ENCODE measurements at places on chromosomes 16 and 17. TPM values are rescaled to one million over a fixed set of nuclear protein-coding genes. Genes with fewer than 3 reads are reported as not detected.

DNA sequence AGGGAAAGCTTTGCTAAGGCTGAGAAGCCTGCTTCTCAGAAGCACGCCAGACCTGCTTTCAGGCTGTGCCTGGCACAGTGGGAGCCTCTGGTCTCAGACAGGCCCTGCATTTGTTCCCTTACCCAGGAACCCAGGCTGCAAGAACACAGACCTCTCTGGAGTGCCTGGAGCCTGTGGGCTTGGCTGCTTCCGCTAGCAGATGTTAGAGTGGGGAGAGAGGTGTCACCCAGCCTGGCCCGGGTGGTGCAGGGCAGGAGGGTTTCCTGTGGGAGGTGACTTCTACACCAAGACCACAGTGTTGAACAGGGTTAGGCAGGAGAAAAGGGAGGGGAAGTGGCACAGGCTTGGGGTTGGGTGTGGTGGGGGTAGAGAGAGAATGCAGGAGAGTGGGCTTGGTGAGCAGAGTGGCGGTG, 35.8 kb upstream of the ADGRG1 start:
- no peaks in the 10 kb centered on the region for H3K36me3 ChIP-seq
- DNase-seq: peak; percentile 55
- H3K27me3 ChIP-seq: no peaks in the 10 kb centered on the region

- no peaks in the 10 kb centered on the region for H3K4me1 ChIP-seq
- DNase-seq: peak; percentile 27
- no peak overlapping the region for H3K27ac ChIP-seq
- H3K36me3 ChIP-seq: no peaks in the 10 kb centered on the region
- no peak overlapping the region for H3K4me3 ChIP-seq
- H3K27me3 ChIP-seq: no peaks in the 10 kb centered on the region
Observed at GRCh38 chr16:57689762-57690558, 4.6 kb upstream of the DRC7 start.

DNA sequence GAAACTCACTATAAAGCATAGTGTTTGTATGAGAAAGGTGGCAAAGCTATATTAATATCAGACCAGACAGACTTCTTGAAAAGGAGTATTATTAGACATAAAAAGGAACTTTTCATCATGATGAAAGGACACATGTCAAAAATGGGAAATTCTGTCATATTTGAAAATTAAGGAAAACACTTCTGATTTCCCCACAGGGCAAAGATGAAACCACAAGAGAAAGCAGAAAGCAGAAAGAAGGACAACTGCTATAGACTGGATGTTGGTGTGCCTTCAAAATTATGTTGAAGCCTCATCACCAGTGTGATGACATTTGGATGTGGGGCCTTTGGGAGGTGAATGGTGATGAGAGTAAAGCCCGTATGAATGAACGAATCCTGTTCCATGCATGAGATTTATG, 193.0 kb downstream of the STX8 start:
- H3K27ac ChIP-seq: no peak overlapping the region

DNA sequence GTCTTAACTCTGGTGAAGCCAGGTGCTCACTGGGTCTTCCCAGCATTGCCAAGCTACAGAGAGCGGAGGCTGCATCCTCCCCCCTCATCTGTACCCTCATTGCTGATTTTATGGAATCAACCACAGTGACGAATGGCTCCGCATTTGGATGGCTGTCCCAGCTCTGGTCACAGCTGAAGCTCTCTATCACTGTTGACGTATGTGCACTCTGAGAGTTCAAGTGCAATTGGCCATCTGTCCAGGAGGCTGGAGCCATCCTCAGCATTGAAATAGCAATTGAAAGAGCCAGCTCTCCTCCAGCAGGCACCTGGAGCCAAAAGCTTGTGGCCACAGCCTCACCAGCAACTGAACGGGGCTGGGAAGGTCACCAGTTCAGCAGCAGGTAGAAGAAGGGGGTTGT, 494.1 kb downstream of the TMEM114 start:
- no peaks in the 10 kb centered on the region for H3K27me3 ChIP-seq
- DNase-seq: no peak
- H3K36me3 ChIP-seq: no peaks in the 10 kb centered on the region
- no peaks in the 10 kb centered on the region for H3K4me1 ChIP-seq

DNA sequence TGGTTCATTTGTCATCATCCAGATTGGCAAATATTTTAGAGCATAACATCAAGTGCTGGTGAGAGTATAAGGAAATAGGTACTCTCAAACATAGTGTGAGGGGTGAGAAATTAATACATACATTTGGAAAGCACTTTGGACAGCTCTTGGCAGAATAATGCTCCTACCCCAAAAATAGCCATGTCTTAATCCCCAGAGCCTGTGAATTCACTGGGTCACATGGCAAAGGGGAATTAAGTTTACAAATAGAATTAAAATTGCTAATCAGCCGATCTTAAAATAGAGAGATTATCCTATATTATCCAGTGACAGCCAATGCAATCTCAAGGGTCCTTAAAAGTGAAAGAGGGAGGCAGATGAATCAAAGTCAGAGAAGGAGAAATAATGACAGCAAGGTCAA, 38.8 kb upstream of the ANKFN1 start:
- no peak for DNase-seq
- H3K27me3 ChIP-seq: no peaks in the 10 kb centered on the region
- no peak overlapping the region for H3K4me3 ChIP-seq

GRCh38 chr17:42674755-42675347, 1.9 kb downstream of the PLEKHH3 start:
- H3K27me3 ChIP-seq: no peaks in the 10 kb centered on the region
- DNase-seq: no peak
- H3K27ac ChIP-seq: no peak overlapping the region
- peaks cover 3% of the 10 kb centered on the region for H3K36me3 ChIP-seq
- H3K4me3 ChIP-seq: peak overlapping the region; percentile 60

DNA sequence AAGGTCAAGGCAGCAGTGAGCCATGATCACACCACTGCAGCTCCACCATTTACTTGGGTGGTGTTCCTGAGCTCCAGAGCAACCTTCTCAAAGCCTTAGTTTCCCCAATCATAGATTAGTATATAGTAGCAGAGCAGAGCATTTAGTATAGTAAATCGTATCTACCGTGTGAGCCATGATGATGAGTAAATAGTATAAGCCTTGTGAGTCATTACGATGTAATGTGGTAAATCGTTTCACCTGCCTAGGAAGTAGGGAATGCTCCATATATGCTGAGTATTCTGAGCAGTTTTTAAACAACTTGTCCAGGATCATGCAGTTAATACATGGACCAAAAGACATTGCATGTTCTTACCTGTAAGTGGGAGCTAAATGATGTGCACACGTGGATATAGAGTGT, 66.4 kb downstream of the SCNN1B start:
- no peak overlapping the region for H3K27ac ChIP-seq
- H3K4me1 ChIP-seq: no peaks in the 10 kb centered on the region
- no peak overlapping the region for H3K4me3 ChIP-seq
- no peaks in the 10 kb centered on the region for H3K27me3 ChIP-seq
- DNase-seq: no peak
- no peaks in the 10 kb centered on the region for H3K36me3 ChIP-seq

- H3K4me3 ChIP-seq: no peak overlapping the region
- no peak overlapping the region for H3K27ac ChIP-seq
- no peak for DNase-seq
Observed at GRCh38 chr17:21464611-21465021, 88.5 kb downstream of the KCNJ12 start.

GRCh38 chr17:78952706-78953105, 27.0 kb downstream of the LGALS3BP start:
- DNase-seq: no peak
- H3K36me3 ChIP-seq: no peaks in the 10 kb centered on the region
- H3K4me1 ChIP-seq: no peaks in the 10 kb centered on the region
- H3K27ac ChIP-seq: no peak overlapping the region

- no peak overlapping the region for H3K27ac ChIP-seq
- DNase-seq: no peak
- no peak overlapping the region for H3K4me3 ChIP-seq
Observed at GRCh38 chr17:54111576-54111975, 288.8 kb downstream of the KIF2B start.

GRCh38 chr17:33192951-33193911, 99.9 kb downstream of the ASIC2 start:
- no peak overlapping the region for H3K4me3 ChIP-seq
- H3K36me3 ChIP-seq: no peaks in the 10 kb centered on the region
- no peaks in the 10 kb centered on the region for H3K27me3 ChIP-seq
- no peak overlapping the region for H3K27ac ChIP-seq
- no peak for DNase-seq

- no peaks in the 10 kb centered on the region for H3K27me3 ChIP-seq
- H3K36me3 ChIP-seq: no peaks in the 10 kb centered on the region
- DNase-seq: no peak
- H3K27ac ChIP-seq: no peak overlapping the region
Observed at GRCh38 chr16:81318711-81319110, 3.9 kb downstream of the GAN start.

DNA sequence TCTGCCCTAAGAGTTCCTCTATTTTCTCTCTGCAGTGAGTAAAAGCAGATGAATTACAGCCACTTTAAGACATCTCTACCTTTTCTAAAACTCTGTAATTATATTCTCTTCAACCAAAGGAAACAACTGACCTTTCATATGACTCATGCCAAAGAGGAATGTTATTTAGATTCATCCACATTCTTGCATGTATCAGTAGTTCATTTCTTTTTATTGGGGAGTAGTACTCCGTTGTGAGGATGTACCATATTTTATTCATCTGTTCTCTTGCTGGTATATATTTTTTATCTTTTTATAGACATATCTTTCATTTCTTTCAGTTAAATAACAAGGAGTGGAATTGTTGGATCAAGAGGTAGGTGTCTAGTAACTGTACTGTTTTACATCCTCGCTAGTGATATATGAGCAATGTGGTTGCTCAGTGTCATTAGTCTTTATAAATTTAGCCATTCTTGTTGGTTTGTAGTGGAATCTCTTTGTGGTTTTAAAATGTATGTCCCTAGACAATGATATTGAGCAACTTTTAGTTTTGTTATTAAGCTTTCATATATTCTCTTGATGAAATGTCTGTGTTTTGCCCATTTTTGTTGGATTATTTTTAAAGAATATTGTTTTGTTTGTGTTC, 7.8 kb upstream of the MYH8 start:
- no peak for DNase-seq
- no peaks in the 10 kb centered on the region for H3K36me3 ChIP-seq
- H3K27ac ChIP-seq: no peak overlapping the region
- H3K4me1 ChIP-seq: no peaks in the 10 kb centered on the region
- no peaks in the 10 kb centered on the region for H3K27me3 ChIP-seq

DNA sequence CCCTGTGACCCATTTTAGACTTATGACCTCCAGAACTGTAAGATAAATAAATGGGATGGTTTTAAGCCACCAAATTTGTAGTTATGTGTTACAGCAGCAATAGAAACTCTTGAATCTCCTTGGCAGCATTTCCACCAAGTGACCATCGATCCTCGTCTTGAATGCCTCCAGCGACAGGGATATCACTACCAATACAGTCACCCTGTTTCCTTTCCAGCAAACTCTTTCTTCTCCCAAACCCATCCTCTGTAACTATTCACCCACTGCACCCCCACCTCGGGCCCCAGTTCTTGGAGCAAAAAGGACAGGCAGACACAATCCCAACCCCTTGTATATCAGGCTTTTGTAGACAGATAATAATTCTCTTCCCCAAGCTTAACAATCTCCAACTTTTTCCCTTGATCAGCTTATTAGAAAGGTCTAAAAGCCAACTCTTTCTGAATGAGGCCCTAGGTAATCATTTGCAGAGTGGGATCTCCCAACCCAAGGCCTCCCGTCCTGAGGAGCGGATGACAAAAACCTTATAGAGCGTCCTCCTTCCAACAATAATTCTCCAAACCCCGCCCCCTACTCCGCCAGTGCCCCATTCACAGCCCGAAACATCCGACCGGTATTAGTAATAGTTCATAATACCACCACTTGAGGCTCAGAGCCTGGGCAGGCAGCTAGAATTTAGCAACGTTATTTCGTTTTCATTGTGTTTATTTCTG, 14.7 kb upstream of the PLLP start:
- peak overlapping the region; percentile 44 for H3K4me3 ChIP-seq
- DNase-seq: peak; percentile 50
- no peaks in the 10 kb centered on the region for H3K36me3 ChIP-seq
- peak overlapping the region; percentile 87 for H3K27ac ChIP-seq
- H3K27me3 ChIP-seq: no peaks in the 10 kb centered on the region
- no peaks in the 10 kb centered on the region for H3K4me1 ChIP-seq

DNA sequence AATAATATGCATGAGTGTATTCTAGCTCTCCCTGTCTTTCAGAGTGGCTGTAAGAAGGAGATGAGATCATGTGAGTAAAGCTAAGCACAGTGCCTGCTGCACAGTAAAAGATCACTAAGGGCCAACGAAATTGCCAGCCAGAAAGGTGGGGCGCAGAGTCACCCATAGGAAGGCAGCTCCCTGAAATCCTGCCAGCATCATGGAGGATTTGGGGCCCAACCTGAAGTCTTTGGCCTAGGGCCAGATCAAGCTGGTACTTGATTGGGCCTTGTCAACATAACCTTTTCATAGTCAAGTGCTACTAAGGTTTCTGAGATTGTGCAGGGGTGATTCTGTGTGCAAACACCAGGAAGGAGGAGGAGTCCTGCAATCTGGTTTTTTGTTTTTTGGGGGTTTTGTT, 16.5 kb downstream of the SCNN1B start:
- H3K36me3 ChIP-seq: no peaks in the 10 kb centered on the region
- no peaks in the 10 kb centered on the region for H3K27me3 ChIP-seq
- no peak overlapping the region for H3K27ac ChIP-seq
- DNase-seq: peak; percentile 5

DNA sequence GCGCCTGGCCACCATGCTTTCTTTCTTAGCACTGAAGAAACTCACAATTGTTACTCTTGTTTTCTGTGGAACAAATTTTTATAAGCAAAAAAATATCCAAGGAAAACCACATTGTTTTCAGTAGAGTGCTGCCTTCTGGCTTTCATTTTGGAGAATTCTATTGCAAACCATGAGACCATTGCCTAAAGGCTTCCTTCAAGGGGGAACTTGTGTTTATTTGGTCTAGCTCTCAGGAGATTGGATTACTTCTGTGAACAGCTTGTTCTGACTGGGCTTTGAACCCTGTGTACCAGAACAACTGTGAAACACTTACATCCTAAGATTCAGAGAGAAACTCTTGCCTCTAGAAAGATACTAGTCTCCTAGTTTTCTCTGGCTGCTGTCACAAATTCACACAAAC, 32.1 kb downstream of the TOM1L1 start:
- no peak for DNase-seq
- H3K27me3 ChIP-seq: no peaks in the 10 kb centered on the region

GRCh38 chr17:5123343-5124124, 7.7 kb downstream of the USP6 start:
- no peak overlapping the region for H3K27ac ChIP-seq
- no peak overlapping the region for H3K4me3 ChIP-seq
- peak; percentile 55 for DNase-seq
- no peaks in the 10 kb centered on the region for H3K27me3 ChIP-seq
- no peaks in the 10 kb centered on the region for H3K4me1 ChIP-seq

GRCh38 chr16:23145186-23145585, 4.1 kb downstream of the USP31 start:
- peak overlapping the region; percentile 21 for H3K27ac ChIP-seq
- no peak overlapping the region for H3K4me3 ChIP-seq
- H3K27me3 ChIP-seq: no peaks in the 10 kb centered on the region
- peaks cover 3% of the 10 kb centered on the region for H3K4me1 ChIP-seq
- DNase-seq: no peak

The SMCR8 gene
- total RNA-seq: 10.8 TPM

The NXPH3 gene
- total RNA-seq: 87.5 TPM

The ETV4 gene
- total RNA-seq: 2.3 TPM

The KRTAP4-9 gene
- not detected for total RNA-seq

The TBC1D26 gene
- not detected for total RNA-seq

The MRPL58 gene
- total RNA-seq: 17.4 TPM

The MYH8 gene
- not detected for total RNA-seq

The TEX19 gene
- total RNA-seq: not detected

The PPY gene
- total RNA-seq: not detected

The OR1F1 gene
- not detected for total RNA-seq

The TP53TG3D gene
- total RNA-seq: not detected

Measured in aorta (tissue), 5 donors.